ENCODE measurements at places on chromosomes 11 and 22.

DNA sequence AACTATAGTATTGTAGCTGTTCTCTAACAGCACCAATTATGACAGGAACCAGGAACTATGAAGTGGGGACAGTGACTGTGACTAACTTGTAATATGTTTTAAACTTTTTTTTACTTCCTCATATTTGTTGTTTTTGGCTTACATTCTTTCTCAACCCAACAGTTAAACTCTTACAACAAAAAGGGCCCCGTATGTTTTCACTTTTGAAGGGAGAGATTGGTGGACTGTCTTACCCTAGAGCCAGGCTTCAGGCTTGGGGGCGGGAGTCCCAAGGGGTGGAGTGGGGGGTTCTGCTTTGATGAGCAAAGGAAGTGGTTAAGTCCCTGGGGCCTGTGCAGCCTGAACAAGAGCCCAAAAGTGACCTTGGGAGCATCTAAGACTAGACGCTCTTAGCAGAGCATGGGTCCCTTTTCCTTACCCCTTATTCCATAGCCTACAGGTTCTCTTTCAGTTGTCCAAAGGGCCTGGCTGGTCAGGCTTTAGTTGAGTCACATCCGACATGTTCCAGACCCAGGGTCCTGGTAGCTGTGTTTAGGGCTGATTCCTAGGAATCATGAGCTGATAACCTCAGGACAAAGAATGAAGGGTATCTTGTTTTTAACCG, 38.8 kb downstream of the STIM1 start:
- no peak for DNase-seq

GRCh38 chr22:33327348-33327860, 269.2 kb upstream of the SYN3 start:
- DNase-seq: no peak

DNA sequence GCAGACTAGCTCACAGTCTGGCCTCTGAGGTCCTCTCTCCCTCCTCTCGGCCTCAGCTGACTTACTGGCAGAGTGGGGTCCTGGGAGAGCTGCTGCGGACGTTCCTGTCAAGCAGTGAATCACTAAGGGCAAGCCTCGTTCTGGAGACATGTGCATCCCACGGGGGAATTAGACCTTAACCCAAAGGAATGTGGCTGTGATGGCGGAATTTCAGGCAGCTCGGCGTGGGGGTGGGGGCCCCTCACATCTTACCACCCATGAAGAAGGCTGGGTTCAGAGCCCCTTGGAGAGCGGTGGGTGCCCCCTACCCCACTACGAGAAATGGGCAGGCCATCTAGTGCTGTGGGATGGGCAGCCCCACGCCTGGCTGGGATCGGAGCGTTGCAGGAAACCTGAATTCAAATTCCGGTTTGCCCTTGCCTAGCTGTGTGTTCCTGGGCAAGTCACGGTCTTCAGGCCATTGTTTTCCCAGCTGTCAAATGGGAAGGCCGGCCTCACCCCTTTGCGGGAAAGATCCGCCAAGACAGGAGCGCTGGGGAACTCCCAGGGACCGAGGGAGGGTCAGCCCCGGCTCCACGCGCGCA, 554 bp downstream of the LRRC32 start:
- no peak for DNase-seq

DNA sequence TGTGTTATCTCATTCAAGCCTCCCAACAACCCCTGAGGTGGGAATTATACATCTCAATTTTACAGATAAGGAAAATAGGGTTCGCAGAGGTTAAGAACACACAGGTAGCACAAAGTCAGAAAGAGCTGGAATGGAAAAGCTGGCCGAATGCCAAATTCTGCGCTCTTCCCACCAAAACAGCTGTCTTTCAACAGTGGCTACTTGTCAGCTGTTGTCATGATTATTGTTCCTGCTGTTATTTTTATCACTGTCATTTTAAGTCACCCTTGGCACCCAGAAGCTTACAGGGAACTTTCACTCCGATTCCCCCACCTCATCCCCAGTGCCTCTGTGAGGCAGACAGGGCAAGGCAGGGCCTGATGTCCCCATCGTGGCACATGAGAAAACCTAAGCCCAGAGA, 74.5 kb upstream of the CSNK2A3 start:
- DNase-seq: peak; percentile 41

DNA sequence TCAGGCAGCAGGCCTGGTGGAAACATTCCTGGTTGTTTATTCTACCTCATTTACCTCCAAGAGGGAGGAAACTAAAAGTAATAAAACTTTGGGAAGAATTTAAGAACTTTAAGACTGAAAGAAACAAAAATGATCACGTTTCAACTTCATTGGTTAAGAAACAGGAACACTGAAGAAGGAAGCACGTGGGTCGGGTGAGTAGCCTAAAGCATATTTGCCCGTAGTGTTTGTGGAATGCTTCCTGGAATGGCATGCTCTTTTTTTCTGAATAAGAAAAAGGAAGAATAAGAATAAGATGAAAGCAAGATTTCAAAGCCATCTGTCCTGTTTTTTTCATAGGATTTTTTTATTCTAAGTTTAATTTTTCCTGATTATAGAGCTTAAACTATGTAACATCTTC, 83.1 kb downstream of the WNT11 start:
- DNase-seq: no peak

- DNase-seq: no peak
Measured at GRCh38 chr11:130449996-130450769, 1.7 kb downstream of the ADAMTS15 start.

DNA sequence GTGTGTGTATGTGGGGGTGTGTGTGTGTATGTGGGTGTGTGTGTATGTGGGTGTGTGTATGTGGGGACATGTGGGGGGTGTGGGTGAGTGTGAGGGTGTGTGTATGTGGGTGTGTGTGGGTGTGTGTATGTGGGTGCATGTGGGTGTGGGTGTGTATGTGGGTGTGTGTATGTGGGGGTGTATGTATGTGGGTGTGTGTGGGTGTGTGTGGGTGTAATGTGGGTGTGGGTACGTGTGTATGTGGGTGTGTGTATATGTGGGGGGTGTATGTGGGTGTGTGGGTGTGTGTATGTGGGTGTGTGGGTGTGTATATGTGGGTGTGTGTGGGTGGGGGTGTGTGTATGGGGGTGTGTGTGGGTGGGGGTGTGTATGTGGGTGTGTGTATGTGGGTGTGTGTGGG, 106.7 kb downstream of the SPATA19 start:
- DNase-seq: no peak

- no peak for DNase-seq
Measured at GRCh38 chr11:108241330-108242037, 18.6 kb downstream of the ATM start.

GRCh38 chr11:35875466-35875865, 68.4 kb upstream of the LDLRAD3 start:
- no peak for DNase-seq

DNA sequence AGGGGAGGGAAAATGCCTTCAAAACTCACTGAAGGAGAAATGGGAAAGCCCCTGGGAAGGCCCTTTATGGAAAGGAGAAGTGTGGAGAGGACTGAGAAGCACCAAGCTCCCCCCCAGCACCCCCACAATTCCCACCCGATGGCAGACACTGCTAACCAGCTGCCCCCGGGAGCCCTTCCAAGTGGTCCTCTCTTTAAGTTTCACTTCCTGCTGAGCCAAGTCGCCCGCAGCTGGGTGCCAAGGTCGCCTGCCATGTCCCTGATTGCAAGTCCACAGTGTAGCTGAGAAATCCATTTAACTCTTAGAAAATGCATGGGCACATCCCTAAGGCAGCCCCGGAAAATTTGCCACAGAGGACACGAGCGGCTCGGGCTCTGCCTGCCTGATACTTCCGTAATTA, 68.2 kb downstream of the GALNT18 start:
- no peak for DNase-seq

GRCh38 chr22:32971276-32971675, 86.9 kb downstream of the SYN3 start:
- no peak for DNase-seq

- DNase-seq: no peak
Measured at GRCh38 chr22:49771266-49772065, 56.2 kb downstream of the BRD1 start.

DNA sequence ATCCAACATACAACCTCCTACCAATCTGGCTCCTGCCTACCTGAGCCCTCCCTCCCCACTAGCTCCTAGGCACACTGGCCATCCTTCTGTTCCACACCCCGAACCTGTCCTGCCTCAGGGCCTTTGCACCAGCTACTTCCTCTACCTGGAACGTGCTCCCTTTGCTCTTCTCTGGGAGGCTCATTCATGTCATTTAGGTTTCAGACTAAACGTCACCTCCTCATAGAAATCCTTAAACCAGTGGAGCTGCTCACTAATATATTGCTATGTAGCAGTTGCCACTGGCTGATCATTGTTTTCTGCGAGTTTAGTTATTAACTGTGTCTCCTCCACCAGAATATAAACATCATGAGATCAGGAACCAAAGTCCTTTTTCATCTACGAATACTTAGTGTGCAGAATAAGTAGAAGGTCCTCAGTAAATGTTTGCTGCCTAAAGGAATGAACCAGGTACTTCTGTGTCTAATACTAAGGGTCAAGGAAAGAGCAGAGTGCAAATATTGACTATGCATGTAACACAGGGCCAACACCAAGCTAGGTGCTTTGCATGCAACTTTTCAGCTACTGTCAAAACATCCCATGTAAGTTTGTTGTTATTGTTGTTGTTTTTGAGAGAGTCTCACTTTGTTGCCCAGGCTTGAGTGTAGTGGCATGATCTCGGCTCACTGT, 277.6 kb upstream of the SYN3 start:
- no peak for DNase-seq

DNA sequence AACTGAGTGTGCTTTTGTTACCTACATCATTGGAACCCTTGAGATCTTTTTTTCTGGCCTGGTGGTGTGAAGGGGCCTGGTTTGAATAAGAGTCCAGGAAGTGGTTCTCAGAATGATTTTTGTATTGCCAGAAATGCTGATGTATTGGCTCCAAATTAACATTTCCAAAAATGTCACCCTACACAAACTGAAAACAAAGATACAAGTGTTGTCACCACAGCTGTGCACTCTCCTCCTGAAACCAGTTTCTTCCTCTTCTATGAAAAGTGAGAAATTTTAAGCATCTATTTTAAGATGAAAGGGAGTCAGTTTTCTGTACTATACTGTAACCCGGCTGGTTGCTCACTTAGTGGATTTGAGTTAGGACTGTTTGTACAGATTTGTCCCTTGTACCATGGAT, 218.8 kb downstream of the PGR start:
- no peak for DNase-seq

- DNase-seq: no peak
Measured at GRCh38 chr22:49643466-49643865, 184.2 kb downstream of the BRD1 start.

- peak; percentile 69 for DNase-seq
Measured at GRCh38 chr11:8913961-8914660, 3.1 kb downstream of the AKIP1 start.

- no peak for DNase-seq
Measured at GRCh38 chr11:41713030-41713429, 253.6 kb upstream of the LRRC4C start.

DNA sequence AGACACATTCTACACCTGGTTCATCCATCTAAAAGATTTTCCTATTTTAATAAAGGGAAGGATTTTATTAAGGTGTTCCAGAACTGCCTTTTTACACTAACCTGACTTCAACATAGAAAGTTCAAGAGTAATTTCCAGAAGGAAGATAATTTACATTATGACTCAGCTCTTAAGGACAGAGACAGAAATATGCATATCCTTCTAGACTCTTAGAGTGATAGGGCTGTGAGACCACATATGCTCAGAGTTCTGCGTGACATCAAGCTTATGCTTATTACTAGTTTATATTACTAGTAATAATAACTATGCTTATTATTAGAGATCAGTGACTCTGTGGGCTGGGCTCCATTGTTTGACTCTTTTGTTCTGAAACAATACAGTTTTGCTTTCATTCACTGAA, 4.6 kb downstream of the PDGFD start:
- no peak for DNase-seq

DNA sequence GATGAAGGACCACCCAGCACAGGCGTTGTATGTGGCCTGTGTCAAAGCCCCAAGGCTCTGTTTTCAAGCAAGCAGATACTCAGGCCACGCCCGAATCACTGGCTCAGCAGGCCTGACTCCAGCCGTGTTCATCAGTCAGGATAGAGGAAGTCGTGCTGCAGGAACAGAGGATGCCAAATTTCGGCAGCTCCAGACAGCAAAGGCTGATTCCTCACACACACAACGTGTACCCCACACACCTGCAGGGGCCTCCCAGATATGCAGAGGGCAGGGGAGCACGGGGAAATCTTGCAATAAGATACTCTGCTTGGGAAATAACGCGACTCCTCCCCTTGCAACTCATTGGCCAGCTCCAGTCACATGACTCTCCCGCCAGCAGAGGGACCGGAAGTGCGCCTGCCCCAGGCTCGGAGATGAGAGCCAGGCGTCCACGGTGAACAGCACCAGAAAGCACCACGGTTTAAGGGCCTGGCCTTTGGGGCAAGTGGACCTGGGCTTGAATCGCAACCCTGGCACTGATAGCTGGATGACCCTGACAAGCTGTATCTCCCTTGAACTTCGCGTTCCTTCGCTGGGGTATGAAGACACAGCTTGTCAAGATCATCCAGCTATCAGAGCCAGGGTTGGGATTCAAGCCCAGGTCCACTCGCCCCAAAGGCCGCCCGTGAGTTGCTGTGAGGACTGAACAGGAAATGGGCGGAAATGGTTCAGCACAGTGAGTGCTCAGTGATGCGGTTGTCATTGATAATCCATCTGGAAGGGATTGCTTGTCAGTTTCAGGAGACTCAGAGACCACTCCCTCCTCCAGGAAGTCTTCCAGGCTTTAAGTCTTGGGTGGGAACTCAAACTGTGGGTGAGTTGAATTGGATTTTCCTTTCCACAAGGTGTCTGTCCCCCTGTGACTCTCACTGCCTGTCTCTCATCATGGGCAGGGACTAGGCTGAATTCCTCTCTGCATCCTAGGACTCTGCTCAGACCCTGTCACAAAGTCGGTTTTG, 88.5 kb downstream of the MYEOV start:
- peak; percentile 23 for DNase-seq

DNA sequence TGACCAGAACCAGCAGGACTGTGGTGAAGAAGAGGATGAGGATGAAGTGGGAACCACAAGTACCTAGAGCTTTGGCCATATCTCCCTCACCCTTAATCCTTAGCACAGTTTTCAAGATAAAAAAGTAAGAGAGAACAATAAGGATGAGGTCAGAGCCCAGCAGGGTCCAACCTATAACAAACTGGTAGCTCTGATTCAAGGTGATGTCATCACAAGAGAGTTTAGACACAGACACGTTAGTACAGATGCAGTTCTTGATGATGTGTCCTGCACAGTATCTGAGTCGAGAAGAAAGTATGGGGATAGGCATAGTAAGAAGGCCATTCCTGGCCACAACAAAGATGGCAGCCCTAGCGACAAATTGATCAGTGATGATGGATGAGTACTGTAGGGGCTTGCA, 586 bp downstream of the OR56A5 start:
- no peak for DNase-seq
